Stimulated activated CD4-positive, alpha-beta T cell treated with anti-CD3 and anti-CD28 coated beads, Interleukin-2, amount 100 ng/mL, for 4 hours (primary cell): ENCODE measurements at places on chromosomes 1 and 21.

DNA sequence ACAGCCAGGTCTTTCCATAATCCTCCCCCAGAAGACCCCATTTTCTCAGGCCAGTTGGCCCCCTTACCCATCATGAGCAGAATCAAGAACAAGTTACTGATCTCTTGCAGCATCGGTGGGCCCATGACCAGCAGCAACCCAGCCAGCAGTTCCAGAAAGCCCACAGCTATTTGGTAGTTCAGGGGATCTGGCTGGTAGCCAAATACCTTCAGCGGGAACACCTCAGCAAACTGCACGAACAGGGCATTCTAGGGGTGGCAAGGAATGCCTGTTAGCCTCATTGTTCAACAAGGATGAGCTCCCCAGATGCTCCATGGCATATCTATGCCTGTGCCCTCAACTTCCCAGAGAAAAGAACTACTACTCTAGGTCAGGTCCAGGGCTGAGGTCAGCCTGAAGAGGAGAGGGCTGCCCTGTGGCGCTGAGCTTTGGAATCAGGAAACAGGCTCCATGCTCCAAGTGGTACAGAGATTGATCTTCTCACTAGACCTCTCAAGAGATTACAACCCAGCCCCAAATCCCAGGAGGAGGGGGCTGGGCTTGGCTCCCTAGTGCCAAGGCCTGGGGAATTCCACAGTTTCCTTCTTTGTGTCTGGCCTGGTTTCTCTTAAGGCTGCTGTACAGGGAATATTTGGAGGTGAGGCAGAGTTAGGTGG is 1.3 kb downstream of the TMEM35B start:
- DNase-seq = no peak

- no peak for DNase-seq
Measured at GRCh38 chr21:42903817-42904216, 10.7 kb downstream of the NDUFV3 start.

GRCh38 chr1:36300526-36300925 is 5.6 kb upstream of the SH3D21 start:
- DNase-seq = no peak

DNA sequence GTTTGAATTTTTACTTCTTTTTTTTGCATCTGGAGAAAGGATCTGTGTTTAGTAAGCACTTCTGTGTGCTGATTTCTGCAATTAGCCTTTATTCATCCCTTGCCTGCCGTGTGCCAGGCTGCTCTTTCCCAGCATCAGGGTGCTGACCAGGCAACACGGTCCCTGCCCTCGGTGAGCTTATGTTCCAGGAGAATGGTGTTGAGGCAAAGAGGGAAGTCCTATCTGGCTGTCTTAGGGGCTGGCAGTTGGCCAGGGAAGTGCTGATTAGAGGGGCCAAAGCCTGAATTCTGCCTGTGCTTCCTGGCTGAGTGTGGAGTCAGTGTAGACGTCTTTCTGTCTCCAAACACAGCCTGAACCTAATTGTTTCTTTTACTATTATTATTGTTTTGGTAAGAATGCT is 187.1 kb downstream of the CAMTA1 start:
- no peak for DNase-seq

GRCh38 chr1:21331752-21332478 is 41.7 kb upstream of the ECE1 start:
- DNase-seq = no peak

GRCh38 chr1:119001181-119002027 is 13.3 kb upstream of the TBX15 start:
- DNase-seq = no peak
